Activated CD4-positive, alpha-beta T cell treated with anti-CD3 and anti-CD28 coated beads, Interleukin-2, Interleukin-4, amounts not matched to agents 100 ng/mL and 50 ng/mL, durations not matched to agents 16 hours and 8 hours (primary cell): ENCODE measurements at places on chromosomes 1 and 21.

DNA sequence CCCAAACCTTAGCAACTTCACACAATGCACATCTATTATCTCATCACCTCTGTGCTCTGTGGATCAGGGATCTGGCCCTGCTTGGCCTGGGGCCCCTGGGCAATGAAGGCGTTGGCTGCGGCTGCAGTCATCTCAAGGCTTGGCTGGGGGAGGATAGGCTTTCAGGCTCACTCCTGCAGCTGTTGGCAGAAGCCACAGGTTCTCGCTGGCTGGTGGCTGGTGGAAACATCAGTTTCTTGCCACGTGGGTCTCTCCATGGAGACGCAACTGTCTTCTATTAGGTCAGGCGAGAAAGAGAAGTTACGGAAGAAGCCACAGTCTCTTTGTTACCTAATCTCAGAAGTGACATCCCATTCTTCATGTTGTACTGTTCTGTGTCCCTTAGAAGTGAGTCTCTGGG is 3.6 kb upstream of the NPPA start:
- DNase-seq = no peak

- peak; percentile 84 for DNase-seq
Observed at GRCh38 chr1:12173631-12174121, 6.9 kb downstream of the TNFRSF1B start.

DNA sequence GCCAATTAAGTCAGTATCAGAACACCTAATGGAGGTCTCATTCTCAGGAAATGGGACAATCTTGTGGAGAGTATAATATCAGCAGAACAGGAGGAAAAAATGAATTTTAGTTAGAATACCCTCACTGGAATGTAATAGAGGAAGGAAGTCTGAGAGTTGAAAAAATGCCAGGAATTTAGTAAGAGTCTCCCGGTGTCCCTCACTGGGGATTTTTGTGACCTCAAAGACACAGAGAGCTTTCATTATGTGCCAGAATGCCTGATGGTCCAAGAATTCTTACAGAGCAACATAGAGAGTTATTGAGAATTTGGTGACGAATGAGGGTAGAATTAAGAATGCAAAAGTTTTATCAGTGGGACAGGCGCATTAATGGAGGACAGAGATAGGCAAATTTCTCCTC is 443.5 kb upstream of the B3GALT2 start:
- no peak for DNase-seq

- no peak for DNase-seq
Observed at GRCh38 chr1:117985973-117986372, 56.4 kb downstream of the WDR3 start.

- no peak for DNase-seq
Observed at GRCh38 chr1:45814776-45815175, 11.4 kb downstream of the MAST2 start.

DNA sequence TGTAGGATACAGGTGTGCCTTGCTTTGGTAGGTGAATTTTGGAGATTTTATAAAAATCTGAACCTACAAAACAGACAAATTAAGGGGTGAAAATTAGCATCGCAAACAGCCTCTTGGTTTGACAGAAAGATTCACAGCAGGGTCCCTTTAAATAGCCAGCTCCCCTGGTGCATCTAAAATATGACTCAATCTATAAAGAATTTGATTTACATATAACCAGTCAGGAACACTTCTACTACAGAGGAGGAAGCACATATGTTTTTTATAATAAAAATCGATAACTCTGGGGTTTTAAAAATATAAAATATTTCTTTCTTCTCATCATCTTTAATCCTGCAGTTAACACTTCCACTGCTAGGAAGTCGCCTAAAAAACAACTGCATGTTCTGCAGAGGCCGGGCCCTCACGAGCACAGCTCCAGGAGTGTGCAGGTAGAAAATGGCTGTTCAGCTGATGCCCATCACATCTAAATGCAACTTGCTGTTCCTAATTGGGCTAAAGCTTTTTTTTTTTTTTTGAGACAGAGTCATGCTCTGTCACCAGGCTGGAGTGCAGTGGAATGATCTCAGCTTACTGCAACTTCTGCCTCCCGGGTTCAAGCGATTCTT is 203.4 kb downstream of the HS2ST1 start:
- DNase-seq = no peak
